ENCODE measurements at places on chromosomes 5 and 9.

DNA sequence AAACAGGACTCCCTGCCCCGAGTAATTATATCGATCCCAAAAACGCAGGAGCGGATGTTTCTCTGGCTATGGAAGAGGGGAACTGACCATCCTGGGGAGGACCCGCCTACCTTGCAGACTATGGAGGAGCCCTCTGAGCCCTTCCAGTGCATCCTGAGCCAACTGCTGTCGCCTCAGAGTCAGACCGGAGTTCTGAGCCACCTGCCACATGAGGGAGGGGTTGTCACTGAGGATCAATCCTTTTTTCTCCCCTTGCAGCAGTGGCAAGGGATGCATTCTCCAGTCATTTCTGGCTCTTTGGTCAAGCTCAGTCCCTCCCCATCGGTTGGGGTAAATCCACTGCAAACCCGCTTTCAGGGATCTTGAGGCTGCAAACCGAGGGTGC is 709 bp downstream of the FANCG start:
- H3K4me1 ChIP-seq, result peaks cover 31% of the 10 kb centered on the region
- no peaks in the 10 kb centered on the region for H3K27me3 ChIP-seq
- peak overlapping the region; percentile 92 for H3K4me3 ChIP-seq
- no peak for DNase-seq
- no peak overlapping the region for H3K27ac ChIP-seq
- H3K36me3 ChIP-seq, result peaks cover 5% of the 10 kb centered on the region

- H3K4me1 ChIP-seq, result peaks cover 53% of the 10 kb centered on the region
- DNase-seq, result no peak
- H3K4me3 ChIP-seq, result no peak overlapping the region
- H3K36me3 ChIP-seq, result peaks cover 10% of the 10 kb centered on the region
- no peaks in the 10 kb centered on the region for H3K27me3 ChIP-seq
- no peak overlapping the region for H3K27ac ChIP-seq
These were observed 19.1 kb downstream of the GALNT10 start for GRCh38 chr5:154209591-154210081.

- no peak overlapping the region for H3K4me3 ChIP-seq
- no peak overlapping the region for H3K27ac ChIP-seq
- no peaks in the 10 kb centered on the region for H3K4me1 ChIP-seq
- no peak for DNase-seq
These were observed 21.1 kb upstream of the GOLPH3 start for GRCh38 chr5:32195265-32195664.

DNA sequence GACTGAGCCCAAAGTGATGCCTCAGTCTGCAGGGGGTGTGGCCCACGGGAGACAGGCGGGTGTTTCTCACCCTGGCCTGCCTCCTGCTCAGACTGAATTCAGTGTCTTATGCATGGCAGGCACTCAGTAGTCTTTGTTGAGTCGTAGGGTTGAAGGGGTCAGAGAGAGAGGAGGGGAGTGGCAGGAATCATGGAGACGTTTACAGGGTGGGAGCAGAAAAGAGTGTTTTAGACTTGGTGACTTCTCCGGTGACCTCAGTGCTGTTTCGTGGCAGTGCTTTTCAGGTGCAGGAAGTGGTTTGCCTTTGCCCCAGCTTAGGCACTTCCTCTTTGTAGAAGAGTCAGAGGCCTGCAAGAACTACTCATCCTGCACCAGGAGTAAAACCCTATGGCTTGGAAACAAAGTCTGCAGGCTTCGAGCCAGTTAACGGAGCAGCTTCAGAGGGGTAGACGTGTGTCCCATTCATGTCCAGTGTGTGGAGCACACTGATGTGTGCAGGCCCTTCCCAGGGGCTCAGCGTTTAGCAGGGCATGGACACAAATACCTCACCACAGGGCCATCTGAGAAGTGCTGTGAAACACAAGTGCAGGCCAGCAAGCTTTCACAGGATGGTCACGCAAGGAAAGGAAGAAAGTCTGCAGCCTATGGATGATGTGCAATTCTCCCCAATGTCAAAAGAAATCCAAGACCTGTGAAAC is 24.5 kb upstream of the SEMA4D start:
- peak overlapping the region; percentile 70 for H3K4me3 ChIP-seq
- peaks cover 10% of the 10 kb centered on the region for H3K36me3 ChIP-seq
- peaks cover 82% of the 10 kb centered on the region for H3K4me1 ChIP-seq
- H3K27me3 ChIP-seq, result no peaks in the 10 kb centered on the region
- peak overlapping the region; percentile 91 for H3K27ac ChIP-seq

GRCh38 chr9:107158321-107158720 is 124.8 kb upstream of the RAD23B start:
- H3K27me3 ChIP-seq, result peaks cover 16% of the 10 kb centered on the region
- no peak for DNase-seq
- H3K4me1 ChIP-seq, result no peaks in the 10 kb centered on the region
- H3K4me3 ChIP-seq, result no peak overlapping the region

DNA sequence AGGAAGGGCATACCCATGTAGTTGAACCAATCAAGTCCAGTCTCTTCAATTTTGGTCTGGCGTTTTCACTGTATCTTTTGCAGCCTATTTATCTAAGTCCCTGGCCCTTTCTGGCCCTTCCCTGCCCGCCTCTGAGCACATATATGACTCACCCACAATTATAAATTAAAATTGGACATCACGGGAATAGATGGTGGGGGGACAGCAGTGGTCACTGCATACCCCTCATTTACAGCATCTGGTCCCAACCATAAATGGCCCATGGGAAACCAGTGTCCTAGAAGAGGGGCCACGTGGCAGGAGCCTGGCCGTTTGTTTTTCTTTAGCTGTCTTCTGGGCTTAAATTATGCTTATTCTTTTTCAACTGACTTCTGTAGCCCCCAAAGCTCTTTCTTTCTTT is 69.2 kb downstream of the PDZD2 start:
- H3K27ac ChIP-seq, result no peak overlapping the region
- H3K4me1 ChIP-seq, result no peaks in the 10 kb centered on the region
- H3K36me3 ChIP-seq, result no peaks in the 10 kb centered on the region
- DNase-seq, result no peak

DNA sequence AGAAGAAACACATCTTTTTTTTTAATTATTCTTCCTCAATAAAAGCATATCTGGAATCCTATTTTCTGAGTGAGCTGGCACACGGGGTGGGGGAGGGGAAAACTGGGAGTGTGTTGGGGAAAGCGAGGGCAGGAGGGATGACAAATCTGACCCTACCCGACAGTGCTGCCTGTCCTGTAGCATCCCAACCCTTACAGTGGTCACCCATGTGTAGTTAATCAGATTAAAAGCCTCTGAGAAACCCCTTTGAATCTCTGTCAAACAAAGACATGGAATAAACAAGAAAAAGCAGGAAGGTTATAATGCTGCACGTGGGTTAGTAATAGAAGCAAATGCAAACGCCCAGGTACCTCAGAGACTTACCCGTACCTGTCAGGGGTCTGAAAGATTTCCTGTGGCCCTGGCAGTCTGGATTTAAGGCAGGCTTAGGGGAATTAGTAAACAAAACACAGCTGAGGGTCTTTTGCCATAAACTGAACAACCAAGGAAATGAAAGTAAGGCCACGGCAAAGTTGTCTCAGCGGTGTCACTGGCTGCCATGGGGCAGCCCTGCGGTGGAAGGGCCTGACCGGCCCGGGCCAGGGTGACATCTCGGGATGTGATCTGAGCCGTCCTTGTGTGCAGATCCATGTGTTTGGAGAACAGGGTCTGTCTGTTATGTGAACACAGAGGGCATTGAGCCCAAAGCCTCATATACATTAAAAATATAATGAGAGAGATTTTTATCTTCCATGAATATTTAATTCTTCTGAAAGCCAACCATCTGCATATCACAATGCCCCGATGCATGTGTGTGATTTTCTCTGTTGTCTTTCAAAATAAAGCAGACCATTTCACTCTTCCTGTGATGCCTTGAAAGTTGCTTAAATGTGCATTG is 308.2 kb downstream of the ZNF608 start:
- no peak overlapping the region for H3K27ac ChIP-seq
- H3K36me3 ChIP-seq, result no peaks in the 10 kb centered on the region
- no peak overlapping the region for H3K4me3 ChIP-seq
- H3K4me1 ChIP-seq, result no peaks in the 10 kb centered on the region
- H3K27me3 ChIP-seq, result no peaks in the 10 kb centered on the region

DNA sequence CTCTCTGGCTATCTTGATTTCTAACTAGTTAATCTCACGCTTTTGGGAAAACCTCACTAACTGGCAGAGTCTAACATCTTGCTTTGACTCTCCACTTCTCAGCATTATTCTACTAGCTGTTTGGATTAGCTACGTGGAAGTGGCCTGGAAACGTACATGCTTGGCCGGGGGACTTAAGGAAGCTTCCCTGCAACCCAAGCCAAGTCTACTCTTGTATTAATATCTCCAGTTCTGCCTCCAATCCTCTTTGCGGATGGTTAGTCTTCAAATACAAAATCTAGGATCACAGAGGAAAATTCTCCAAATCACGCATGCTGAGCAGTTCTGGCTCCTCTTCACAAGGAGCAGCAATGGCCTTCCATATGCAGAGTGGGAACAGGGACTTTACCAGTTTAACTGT is 51.8 kb upstream of the RETREG1 start:
- no peak overlapping the region for H3K4me3 ChIP-seq
- DNase-seq, result no peak
- no peaks in the 10 kb centered on the region for H3K36me3 ChIP-seq
- H3K27me3 ChIP-seq, result no peaks in the 10 kb centered on the region
- H3K27ac ChIP-seq, result no peak overlapping the region

DNA sequence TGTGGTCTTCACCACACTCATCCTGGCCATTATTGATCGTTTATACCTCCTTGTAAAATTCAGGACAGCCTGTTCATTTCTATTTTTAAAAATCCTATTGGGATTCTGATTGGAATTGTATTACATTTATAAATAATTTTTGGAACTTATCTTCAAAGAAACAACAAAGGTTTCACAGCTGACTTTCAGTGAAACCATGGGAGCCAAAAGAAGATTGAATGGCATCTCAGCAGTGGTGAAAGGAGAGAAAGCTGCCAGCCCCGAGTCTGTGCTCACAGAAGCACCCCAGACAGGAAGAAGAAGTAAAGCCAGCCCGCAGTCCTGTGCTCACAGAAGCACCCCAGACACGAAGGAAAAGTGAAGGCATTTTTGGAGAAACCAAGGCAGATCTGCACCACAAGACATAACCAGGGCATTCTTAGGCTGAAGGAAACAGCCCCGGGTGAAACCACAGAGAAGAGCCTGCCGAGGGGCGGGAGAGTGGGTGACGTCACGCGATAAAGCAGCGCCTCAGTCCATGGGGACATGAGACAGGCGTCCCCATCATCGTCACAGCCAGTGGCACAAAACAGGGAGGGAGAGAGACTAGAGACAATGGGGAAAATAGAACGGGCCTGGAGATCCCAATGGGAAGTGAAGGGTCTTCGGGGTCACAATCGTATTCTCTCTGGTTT is 42.5 kb upstream of the SLC9A3 start:
- no peak for DNase-seq
- no peak overlapping the region for H3K4me3 ChIP-seq
- H3K36me3 ChIP-seq, result no peaks in the 10 kb centered on the region
- no peak overlapping the region for H3K27ac ChIP-seq

- no peak for DNase-seq
- H3K4me1 ChIP-seq, result no peaks in the 10 kb centered on the region
- no peaks in the 10 kb centered on the region for H3K27me3 ChIP-seq
These were observed 234.4 kb upstream of the MPDZ start for GRCh38 chr9:13513716-13514444.

GRCh38 chr9:95461448-95462248 is 55.1 kb downstream of the PTCH1 start:
- H3K27ac ChIP-seq, result peak overlapping the region; percentile 34
- no peaks in the 10 kb centered on the region for H3K27me3 ChIP-seq
- peaks cover 37% of the 10 kb centered on the region for H3K36me3 ChIP-seq

DNA sequence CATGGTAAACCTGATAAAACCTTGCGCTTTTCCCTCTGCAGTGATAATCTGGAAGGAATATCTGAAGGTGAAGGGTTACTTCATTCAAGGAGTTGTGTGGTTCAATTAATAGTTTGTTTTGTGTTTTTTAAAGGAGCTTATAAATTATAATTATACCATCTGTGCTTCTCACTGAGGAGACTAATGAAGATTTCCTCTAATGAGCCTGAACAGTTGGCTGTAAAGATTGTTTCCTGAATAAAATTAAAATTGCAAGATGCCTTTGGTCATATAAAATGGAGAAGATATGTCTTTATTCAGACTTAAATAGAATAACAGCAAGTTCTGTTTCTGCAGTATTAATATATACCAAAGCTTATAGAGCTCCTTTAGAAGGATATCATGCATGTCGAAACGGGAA is 59.9 kb downstream of the GAPVD1 start:
- H3K4me1 ChIP-seq, result no peaks in the 10 kb centered on the region
- no peaks in the 10 kb centered on the region for H3K27me3 ChIP-seq
- no peak for DNase-seq
- H3K4me3 ChIP-seq, result no peak overlapping the region
- no peak overlapping the region for H3K27ac ChIP-seq

DNA sequence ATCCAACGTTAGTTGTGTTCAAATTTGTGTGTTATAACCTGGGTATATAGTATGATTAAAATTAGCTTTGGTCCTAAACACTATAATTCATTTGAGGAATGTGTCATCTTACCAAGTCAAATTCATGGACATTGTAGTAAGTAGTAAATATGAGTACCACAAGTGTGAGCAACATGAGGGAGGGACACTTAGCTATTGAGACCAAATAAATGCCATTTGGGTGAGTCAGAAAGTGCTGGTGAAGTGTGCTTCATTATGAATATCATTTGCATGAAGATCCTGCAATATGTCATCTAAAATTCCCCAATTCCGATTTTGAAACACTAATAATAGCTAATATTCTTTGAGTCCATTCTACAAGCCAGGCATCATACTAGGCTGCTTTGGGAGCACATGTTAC is 336.7 kb upstream of the KIF2A start:
- H3K36me3 ChIP-seq, result no peaks in the 10 kb centered on the region
- DNase-seq, result no peak
- H3K4me3 ChIP-seq, result no peak overlapping the region
- no peaks in the 10 kb centered on the region for H3K4me1 ChIP-seq
- no peaks in the 10 kb centered on the region for H3K27me3 ChIP-seq
- H3K27ac ChIP-seq, result no peak overlapping the region

DNA sequence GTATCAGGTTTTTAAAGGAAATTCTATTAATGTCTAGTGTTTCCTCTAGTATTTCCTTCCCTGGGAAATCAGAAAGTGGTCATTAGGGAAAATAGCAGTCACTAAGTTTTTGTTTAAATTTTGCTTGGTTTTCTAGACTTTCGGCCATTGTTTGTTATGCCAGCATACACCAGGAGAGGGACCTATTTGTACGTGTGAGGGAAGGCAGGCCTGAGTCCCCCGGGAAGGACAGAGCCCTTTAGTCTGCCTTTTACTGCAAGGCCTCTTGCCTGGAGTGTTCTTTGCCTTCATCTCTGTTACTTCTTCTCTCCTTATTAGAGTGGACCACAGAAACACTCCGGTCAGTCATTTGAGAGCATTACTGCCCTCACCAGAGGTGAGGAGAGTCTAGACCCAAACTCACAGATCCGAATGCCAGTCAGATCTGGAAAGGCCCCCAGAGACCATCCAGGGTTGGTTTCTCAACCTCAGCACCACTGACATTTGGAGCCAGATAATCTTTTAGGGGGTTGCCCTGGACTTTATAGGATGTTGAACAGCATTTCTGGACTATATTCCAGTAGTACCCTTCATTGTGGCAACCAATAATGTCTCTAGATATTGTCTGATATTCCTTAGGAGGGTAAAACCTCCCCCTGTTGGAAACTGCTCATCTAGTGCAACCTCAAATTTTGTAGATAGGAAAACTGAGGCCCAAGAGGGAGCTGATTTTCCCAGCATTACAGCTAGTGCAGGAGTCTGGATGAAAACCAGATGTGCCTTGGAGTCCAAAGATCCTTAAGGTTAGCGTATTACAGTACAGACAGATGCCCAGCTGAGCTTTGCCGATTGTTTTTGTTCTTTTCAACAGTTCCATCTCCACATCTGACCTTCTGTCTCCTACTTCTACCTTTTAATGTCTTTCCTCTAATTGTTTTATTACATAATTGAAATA is 93.0 kb upstream of the NIPAL4 start:
- H3K27me3 ChIP-seq, result no peaks in the 10 kb centered on the region
- no peak overlapping the region for H3K4me3 ChIP-seq
- H3K36me3 ChIP-seq, result peaks cover 76% of the 10 kb centered on the region
- DNase-seq, result no peak
- peaks cover 9% of the 10 kb centered on the region for H3K4me1 ChIP-seq
